ENCODE measurements at places on chromosomes 7 and 10.

- DNase-seq: no peak
These were observed 73.6 kb upstream of the DNAAF5 start for GRCh38 chr7:652881-653280.

DNA sequence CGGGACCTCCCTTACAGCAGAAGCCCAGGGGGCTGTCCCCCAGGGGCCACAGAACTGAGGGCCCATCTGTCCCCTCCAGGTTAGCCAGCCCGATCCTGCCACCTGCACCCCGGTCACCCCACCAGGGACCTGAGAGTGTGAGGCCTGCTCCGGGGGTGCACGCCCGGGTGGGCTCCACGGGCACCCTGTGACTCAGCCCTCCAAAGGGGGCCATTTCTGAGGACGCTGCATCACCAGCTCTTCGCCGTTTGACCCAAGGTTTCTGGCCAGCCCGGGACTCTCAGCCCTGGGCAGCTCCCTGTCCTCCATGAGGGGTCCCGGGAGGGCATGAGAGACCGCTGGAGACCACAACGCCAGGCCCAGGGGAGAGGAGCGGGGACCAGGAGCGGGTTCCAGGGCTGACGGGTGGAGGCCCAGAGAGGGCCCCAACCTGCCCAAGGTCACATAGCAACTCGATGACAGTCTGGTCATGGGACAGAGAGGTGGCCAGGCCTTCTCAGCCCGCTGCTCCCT lies 79.3 kb downstream of the ELFN1 start:
- DNase-seq: no peak

- DNase-seq: peak; percentile 60
These were observed 27.1 kb upstream of the TNRC18 start for GRCh38 chr7:5450549-5451327.

DNA sequence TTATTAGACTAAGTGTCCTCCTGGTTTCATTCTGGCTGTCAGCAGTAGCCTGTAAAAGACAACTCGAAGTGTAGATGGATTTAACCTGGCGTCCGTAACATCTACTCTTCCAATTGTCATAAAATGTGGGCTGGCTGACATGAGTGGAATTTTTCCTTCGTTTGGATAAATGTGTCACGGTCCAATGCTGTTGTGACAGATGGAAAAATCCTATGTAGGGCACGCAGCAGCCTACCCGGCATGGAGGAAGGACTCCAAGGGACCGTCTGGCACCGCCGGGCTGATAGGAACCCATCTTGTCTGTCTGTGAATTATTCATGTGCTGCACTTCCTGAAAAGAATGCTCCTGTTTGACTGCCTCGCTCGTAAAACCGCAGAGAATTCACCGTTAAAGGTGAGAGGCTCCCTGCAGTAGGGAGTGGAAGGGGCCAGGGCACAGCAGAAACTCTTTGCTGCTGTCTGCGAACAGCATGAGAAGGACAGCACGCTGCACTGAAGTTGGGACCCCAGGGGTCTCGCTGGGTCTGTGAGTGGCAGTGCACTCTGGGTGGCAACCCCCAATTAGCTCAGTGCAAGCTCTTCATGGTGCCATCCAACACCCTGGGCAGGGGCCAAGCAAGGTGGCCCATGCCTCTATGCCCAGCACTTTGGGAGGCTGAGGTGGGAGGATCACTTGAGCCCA lies 1.6 kb upstream of the ORAI2 start:
- DNase-seq: peak; percentile 63

DNA sequence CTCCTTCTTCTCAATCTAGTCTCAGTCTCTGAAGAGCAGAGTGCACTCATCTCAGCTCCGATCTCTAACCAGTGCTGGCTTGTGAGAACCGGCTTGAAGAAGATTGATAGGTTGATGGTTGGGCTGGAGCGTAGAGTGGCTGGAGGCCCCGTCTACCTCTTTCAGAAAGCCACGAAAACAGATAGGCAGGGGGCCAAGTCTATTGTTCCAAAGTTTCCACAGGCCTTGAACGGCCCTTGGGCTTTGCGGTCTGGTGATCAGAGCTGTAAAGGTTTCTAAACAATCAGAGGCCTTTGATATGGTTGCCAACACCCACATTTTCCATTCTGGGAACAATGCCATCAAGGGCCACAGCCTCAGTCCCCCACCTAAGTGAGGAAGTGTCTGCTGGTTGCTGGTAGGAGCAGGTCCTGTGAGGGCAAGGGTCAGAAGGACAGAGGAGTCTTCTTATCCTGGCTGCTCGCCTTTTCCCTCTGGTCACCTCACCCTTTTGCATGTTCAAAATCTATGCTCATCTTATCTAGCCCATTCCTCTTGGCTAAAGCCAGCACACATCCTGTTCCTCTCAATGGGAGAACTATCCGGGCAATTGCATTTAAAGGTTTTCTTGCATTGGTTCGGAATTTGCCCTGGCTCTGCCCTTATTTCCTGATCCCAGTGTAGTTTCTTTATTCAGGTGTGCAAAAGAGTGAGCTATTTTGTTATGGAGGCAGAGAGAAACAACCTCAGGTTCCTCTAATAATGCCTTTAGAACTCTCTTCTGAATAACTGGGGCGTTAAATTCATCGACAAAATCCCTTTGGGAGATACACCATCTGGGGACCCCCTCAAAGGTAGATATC lies 70.3 kb upstream of the KMT2E start:
- no peak for DNase-seq

- DNase-seq: no peak
These were observed 93.4 kb upstream of the INHBA start for GRCh38 chr7:41796331-41796730.

- no peak for DNase-seq
These were observed 684.3 kb upstream of the NRP1 start for GRCh38 chr10:34018784-34019183.

- DNase-seq: no peak
These were observed 649.4 kb downstream of the SUGCT start for GRCh38 chr7:40784176-40784575.

DNA sequence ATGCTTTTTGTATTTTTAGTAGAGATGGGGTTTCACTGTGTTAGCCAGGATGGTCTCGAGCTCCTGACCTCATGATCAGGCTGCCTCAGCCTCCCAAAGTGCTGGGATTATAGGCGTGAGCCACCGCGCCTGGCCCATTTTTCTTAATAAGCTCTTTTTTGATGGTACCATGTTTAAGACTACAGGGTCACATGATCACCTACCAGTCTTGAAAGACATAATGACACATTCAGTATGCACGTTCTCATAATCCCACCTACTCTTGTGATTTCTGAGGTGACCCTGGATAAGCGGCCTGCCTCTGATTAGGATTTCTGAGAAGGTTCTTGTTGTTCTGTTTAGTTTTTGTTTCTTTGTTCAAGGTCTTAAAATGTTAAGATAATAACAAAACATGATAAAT lies 43.7 kb upstream of the PLXNA4 start:
- no peak for DNase-seq

GRCh38 chr10:34135515-34135914 lies 679.6 kb downstream of the PARD3 start:
- DNase-seq: no peak

- peak; percentile 85 for DNase-seq
These were observed 163.0 kb upstream of the KLF14 start for GRCh38 chr7:130896898-130897514.

DNA sequence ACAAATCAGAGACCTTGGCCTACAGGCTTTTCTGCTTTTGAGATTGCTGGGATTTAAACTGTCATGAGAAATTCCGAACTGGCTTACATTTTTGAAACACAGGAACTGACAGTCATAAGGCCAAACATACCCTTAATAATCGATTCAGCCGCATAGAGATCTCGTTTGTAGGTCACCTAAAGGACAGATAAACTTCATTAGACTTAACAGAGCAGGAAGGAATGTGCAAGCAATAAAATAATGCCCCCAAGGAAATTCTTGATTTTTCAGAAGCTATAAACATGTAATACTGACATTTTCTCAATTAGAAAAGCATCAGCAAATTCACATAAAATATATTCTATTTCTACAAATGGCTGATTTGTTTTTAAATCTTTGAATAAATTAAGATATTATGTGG lies 120.0 kb downstream of the CRPPA start:
- no peak for DNase-seq

- no peak for DNase-seq
These were observed 35.3 kb upstream of the SEMA3C start for GRCh38 chr7:80954191-80954590.

- no peak for DNase-seq
These were observed 420.5 kb downstream of the TCERG1L start for GRCh38 chr10:130891066-130891465.

- no peak for DNase-seq
These were observed 19.6 kb downstream of the EPC1 start for GRCh38 chr10:32327364-32327691.

GRCh38 chr7:128304212-128304611 lies 39.5 kb downstream of the RBM28 start:
- peak; percentile 50 for DNase-seq

GRCh38 chr7:19752020-19752419 lies 21.4 kb downstream of the TMEM196 start:
- no peak for DNase-seq

GRCh38 chr10:102646610-102647442 lies 2.5 kb downstream of the TRIM8 start:
- DNase-seq: peak; percentile 54

GRCh38 chr10:131207176-131207575 lies 104.3 kb downstream of the TCERG1L start:
- peak; percentile 12 for DNase-seq

- no peak for DNase-seq
These were observed 269.8 kb downstream of the SKAP2 start for GRCh38 chr7:26594553-26594952.

DNA sequence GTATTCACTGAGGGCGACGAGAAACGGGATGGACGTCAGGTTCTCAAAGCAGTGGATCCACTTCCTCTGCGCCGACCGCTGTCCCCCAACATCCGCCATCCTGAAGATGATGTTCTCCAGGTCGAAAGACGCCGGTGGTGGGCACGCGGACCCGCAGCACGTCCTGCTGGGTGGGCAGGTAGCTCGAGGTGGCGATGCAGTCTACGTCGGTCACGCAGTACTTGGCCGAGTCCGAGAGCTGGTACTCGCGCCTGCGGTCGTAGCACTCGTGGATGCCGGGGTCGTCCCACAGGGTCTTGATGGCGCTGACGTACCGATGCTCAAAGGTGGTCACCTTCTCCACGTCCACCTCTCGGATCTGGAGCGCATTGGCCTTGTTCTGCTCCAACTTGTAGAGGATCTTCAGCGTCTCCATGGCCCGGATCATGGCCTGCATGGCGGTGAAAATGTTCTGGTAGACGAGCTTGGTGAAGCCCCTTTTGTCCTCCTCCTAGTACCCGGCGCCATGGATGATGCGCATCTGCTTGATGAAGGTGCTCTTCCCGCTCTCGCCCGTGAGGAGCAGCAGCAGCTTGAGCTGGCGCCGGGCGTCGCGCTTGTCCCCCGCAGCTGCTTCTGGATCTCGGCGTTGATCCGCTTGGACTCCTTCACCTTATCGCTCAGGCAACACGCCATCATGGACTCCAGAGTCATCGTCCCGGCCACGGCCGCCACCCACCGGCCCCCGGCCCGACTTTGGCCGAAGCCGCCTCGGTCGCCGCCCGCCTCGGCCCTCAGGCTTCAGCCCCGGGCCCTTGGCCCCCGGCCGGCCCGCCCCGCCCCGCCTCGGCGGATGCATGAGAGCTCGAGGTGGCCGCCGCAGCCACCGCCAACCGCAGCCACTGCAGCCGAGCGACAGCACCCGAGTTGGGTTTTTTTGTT lies 122.9 kb upstream of the KCTD7 start:
- DNase-seq: no peak

- DNase-seq: no peak
These were observed 434.2 kb downstream of the PHTF2 start for GRCh38 chr7:78232806-78233205.

DNA sequence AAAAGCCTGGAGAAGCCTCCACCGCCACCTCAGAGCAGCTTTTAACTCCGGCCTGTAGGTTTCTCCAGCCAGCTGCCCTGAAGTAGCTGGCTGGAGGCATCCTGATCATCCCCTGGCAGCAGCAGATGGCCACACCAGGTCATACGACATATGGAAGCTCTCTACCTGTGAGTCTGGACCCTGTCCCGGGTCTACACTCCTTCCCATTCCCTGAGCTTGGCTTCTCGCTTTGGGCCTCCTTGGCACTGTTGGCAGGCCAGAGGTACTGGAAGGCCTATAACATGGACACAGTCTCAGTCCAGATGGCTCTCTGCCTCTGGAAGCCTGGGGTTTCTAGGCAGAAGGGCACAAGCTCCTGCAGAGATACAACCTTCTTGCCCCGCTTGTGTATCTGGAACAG lies 43.5 kb upstream of the TRIM8 start:
- no peak for DNase-seq

DNA sequence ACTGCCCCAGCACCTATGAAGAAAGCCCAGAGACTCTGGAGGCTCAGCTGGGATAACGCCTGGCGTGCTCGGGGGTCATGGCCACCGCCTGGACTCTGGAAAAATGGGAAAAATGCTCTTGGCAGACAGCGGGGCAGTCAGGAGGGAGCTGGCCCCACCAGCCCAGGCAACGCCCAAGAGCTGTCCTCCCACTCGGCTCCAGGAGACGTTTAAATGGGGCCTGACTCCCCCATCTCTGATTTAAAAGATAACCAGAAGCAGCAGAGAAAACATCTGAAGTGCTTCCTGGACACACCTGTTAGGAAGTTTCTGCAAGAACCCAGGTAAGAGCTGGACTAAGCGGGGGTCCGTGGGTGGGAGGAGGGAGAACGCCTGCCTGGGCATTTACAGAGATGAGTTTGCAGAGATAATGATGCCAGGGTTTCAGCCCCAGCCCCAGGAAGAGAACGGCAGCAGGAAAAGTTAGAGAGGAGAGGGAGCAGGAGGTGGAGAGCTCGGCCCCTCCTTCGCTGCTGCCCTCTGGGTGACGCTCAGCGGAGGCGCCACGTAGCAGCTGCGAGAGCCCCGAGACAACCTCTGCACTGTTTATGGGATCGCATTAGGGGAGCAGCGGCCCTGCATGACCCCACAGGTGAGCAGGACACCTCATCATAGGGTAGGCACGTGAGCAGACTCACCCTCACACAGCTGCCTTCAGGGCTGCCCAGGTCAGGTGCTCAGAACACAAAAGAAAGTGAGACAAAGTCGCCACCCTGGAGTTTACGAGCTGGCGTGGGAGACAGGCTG lies 83.5 kb upstream of the INSIG1 start:
- no peak for DNase-seq

GRCh38 chr10:132168571-132169030 lies 18.1 kb upstream of the DPYSL4 start:
- no peak for DNase-seq

- no peak for DNase-seq
These were observed 309.4 kb downstream of the HGF start for GRCh38 chr7:81460250-81461045.

GRCh38 chr10:96708456-96708855 lies 11.9 kb downstream of the PIK3AP1 start:
- no peak for DNase-seq

GRCh38 chr10:132396494-132397035 lies 435 bp upstream of the PWWP2B start:
- DNase-seq: no peak

GRCh38 chr7:26198781-26199169 lies 1.8 kb downstream of the HNRNPA2B1 start:
- DNase-seq: no peak

GRCh38 chr7:38410056-38410455 lies 136.6 kb upstream of the TARP start:
- DNase-seq: no peak

GRCh38 chr7:91628742-91629141 lies 251.8 kb downstream of the MTERF1 start:
- no peak for DNase-seq

Data from head of caudate nucleus (tissue), 42 donors.